ENCODE measurements at places on chromosomes 11 and 22.

GRCh38 chr22:26445577-26446275 lies 16.7 kb downstream of the ASPHD2 start:
- no peak for DNase-seq

DNA sequence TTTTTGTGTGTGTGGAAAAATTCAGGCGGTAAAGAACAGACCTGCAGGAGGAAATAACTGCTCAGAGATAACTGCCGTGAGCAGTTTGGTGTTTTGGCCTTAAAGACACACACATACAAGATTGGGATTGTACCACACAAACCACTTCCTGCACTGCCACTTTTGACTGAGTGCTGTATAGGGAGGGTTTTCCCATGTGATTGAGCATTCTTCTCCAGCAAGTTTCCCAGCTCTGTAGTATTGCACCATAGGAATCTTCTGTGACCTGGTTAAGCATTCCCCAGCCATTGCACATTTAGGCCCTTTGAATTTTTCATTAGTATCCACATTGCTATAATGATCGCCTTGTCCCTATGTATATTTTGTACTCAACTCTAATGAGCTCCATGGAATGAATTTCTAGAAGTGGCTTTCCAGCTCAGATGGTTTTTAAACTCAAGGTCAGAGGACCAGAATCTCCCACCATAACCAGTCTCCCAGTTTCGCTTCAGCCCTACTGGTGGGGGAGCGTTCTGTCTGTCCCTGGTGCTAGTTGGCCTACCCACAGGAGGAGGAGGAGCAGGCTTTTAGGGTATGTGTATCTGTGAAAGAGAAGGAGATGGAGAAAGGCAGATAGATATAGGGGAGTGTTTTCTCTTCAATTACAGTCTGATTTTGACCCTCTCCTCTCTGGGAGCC lies 9.3 kb downstream of the CD82 start:
- peak; percentile 51 for DNase-seq

DNA sequence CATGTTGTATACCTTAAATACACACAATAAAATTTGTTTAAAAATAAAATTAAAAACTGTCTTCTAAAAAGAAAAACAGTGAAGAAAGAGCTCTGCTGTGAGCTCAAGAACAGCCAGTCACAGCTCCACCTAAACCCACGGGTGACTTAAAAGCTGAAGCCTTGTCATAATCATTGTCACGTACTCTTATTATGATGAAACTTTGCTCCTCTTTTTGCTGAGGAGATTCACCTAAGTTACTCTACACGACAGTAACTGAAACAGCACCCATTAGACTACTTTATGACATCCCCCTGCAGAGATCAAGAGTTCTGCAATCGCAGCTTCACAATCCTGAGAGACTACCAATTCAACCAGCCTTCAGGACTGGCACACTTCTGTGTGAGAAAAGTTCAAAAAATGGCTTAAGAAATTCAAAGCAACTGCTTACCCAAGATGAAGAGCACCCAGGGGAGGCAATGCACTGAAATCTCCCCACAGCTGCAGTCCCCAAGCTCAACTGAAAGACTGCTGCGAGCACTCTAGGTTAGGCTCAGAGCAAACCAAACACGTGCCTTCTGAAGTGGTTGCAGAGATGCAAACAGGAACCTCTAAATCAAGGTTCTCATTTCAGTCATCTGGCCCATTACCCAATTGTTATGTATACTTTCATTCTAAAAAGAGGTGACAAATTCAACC lies at the start of gene JAML:
Gene JAML, minus strand, starts transcription at position 501 of the 678 bp plus-strand sequence. CDS start 10,145 bp downstream, outside the sequence.
- peak; percentile 76 for DNase-seq

DNA sequence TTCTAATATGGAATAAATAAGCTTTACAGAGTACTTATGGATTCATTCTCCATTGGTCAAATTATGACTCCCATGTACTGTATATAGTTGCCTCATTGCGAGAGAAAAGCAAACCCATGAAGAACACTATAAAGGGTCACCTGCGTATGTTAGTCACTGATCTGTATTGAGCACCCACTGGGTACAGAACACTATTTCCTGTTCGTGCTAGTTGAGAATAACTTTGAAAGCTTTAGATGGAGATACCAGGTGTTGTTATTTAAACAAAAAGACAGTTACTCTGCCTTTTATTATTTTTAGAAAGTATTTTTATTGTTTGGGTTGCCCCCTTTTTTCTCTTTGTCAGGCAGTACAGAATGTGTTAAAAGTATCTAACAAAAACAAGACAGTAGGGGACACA lies 79.9 kb downstream of the DEUP1 start:
- DNase-seq: no peak

DNA sequence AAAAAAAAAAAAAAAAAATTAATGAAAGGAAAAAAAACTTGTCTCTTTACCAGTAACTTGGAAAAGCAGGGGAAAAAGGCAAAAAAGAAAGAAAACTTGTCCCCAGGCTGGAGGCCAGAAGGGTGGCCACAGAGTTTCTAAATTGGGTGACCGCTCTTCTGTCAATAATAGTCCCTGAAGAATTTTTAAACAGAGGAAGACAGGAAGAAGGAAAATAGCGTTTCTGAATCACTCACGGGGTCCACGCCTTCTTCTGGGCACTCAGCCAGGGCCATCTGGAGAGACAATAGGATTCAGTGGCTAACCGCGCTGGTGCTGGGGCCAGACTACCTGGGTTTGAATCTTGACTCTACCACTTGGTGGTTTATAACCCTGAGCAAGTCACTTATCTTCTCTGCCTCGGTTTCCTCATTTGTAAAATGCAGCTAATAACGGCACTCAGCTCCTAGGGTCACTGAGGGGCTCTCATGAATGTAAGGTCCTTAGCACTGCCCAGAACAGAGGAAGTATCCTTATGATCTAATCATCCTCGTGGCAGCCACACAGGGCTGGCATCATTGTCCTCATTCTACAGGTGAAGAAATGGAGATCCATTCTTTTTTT lies 7.0 kb downstream of the C11orf86 start:
- no peak for DNase-seq

DNA sequence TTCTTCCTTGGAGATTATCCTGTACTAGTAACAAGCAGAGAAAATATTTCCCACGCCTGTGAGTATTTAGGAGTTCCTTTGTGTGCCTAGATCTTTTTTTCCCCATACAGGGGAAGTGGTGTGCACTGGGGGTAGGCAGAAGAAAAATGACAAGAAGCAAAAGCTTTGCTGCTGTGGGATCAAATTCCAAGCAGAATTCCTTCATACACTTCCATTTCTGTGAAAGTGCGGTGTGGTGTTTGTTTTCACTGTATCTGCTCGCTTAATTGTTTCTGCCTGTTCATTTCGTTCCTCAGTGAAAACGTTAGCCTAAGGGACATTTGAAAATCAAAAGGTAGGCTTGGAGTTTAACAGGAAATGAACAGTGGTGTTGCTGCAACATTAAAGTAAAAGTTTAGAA lies 47.9 kb downstream of the BLID start:
- DNase-seq: no peak

DNA sequence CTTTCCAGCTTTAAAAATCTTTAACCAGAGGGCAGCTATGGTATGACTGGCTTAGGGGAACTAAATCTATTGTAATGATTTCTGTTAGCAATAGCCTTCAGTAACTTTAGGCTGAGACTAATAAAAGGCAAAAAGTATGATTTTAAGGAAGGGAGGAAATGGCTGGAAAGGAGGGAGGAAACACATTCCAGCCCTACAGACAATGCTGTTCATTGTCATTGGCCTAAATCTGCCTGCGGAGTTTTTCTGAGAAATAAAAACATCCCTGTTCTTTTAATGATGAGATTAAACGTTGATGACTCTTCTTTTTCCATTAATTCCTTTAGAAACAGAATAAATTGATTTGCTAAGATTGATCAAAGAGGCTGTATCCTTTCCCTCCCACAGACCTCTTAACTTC lies 99.6 kb upstream of the GRAMD1B start:
- DNase-seq: no peak

- no peak for DNase-seq
Observed at GRCh38 chr22:48650323-48651035, 1177.2 kb downstream of the BRD1 start.

GRCh38 chr11:59206635-59207034 lies 6.1 kb downstream of the MPEG1 start:
- peak; percentile 11 for DNase-seq

GRCh38 chr22:22110548-22111266 lies 128.1 kb upstream of the TOP3B start:
- peak; percentile 28 for DNase-seq

GRCh38 chr22:24498824-24499223 lies 3.7 kb downstream of the UPB1 start:
- DNase-seq: no peak

DNA sequence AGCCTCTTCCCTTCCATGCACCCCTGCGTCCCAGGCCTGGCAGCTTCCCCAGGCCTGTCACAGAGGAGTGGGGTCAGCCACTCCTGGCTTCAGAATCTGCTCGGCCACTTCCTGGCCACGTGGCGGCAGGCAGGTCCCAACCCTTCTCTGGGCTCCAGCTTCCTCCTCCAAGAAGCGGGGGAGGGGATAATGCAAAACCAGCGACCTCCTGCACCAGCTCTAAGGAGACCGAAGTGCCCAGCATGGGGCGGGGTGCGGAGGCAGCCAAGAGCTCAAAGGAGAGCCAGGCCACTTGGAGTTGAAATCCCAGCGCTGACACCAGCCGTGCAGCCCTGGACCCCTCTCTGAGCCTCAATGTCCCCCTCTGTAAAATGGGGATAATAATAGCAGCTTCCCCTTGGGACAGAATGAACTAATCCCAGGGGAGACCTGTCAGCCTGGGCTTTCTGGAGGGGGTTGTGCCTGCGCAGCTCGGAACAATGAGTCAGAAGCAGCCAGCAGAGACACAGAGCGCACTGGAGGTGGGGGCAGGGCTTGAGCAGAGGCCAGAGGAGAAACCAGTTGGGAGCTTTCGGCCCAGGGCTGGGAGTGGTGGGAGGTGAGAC lies 22.8 kb upstream of the PICK1 start:
- DNase-seq: no peak

- DNase-seq: no peak
Observed at GRCh38 chr11:4180441-4181183, 86.0 kb downstream of the RRM1 start.

DNA sequence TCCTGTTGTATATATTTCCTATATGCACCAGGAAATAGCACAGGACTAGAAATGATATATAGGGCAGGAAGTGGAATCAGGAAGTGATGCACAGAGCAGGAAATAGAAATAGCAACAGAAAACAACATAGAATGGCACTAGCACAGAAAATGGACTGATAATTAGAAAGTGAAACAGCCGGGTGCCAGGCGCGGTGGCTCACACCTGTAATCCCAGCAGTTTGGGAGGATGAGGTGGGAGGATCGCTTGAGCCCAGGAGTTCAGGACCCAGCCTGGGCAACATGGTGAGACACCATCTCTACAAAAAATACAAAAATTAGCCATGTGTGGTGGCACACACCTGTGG lies 10.0 kb upstream of the RELT start:
- DNase-seq: peak; percentile 67

- no peak for DNase-seq
Observed at GRCh38 chr11:133949129-133949528, 7.6 kb downstream of the IGSF9B start.

DNA sequence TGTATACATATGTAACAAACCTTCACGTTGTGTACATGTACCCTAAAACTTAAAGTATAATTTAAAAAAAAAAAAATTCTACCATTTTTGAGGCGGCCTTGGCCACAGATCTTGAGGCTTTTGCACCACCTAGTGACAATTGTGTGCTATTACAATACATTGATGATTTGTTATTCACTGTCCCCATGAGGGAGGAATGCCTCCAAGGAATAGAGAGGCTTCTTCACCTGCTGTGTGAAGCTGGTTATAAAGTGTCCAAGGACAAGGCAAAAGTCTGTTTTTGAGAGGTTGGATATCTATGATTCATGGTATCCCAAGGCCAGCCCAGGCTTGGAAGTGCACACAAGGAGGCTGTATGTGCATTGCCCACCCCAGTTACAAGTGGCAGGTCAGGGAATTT lies 30.7 kb downstream of the SLC22A25 start:
- peak; percentile 50 for DNase-seq

DNA sequence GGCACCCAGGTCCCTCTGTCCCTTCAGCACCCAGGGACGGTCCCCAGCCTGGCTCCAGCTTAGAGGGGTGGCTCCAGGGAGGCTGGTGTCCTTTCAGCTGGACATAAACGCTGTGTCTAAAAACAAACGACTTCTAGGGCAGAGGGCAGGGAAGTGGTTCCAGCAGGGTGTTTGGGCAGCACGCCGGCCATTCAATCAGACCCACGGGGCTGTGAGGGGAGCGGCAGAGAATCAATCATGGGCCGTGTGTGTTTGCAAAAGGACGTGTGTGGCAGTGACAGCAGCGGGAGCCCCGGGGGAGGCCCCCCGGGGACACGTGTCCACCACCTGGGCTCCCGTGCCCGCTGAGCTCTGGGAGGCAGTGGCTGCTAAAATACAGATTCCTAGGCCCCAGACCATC lies 127.7 kb downstream of the MN1 start:
- no peak for DNase-seq

DNA sequence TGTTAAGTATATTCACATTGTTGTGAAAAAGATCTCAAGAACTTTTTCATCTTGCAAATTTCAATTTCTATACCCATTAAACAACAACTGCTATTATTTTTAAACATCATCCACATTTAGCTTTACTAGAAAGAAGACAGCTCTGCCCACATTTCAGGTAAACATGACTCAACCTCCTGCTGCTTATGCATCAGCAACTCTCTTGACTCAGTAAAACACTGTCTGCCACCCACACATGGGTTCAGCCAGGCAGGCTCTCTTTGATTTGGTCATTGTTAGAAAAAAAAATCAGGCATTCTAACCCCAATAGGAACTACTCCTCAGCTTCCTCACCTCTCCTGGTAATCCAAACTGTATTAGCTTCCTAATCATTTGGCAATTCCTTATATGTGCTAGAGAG lies 5.1 kb upstream of the ENDOD1 start:
- no peak for DNase-seq

DNA sequence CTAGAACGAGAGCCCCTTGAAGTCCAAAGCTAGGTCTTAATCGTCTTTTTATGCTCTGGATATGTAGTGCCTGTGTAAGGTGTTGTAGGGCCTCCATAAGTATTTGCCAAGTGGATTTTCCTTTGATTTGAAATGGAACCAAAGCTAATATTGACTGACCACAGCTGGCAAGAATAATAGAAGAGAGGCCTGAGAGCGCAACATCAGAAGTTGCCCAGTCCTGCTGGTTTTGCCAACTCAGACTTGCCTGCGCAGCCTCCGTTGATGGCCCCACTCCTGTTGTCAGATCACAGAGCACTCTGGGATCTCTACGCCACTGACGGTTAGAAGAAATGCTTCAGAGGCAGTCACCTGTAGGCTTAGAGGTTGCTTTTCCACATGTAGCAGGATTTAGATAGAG lies 251.2 kb downstream of the TENM4 start:
- DNase-seq: no peak

GRCh38 chr11:73225001-73225686 lies 7.1 kb downstream of the P2RY2 start:
- no peak for DNase-seq

All from CD4-positive, alpha-beta T cell treated with Interleukin-10 for 1 hour (primary cell).